ENCODE measurements at places on chromosomes 3 and 15.

DNA sequence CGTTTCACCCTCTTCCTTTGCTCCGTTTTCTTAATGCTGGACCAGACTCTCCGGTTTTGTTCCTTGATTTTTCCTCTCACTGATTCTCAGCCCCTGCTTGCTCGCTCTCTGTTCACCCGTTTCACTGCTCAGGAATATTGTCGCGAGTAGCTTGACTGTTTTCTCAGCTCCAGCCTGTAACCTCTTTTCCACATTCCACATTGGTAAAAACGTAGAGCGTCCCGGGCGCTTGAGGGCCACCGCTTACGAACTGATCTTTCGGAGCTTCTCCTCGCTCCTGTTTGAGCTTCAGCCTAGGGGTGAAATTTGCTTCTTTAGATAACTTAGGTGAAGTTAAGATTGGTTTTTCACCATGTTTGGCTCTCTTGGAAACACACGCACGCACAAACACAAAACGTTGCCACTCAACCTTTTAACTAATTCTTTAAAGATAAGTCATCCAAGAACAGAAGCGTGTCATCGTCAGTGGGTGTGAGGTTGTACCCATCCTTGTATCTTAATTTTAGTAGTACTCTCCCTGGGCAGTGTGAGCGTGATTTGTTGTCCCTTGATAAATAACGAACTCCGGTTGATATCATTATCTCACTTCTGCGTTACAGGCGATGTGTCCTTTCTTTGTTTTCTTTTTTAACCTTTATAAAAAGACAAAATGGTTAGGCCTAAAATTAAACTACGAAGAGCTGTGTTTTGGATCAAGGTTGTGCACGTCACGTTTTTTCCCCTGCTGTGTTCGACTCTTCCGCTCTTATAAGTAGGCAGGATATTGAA lies 1.0 kb downstream of the PAK2 start:
- peak; percentile 6 for DNase-seq

DNA sequence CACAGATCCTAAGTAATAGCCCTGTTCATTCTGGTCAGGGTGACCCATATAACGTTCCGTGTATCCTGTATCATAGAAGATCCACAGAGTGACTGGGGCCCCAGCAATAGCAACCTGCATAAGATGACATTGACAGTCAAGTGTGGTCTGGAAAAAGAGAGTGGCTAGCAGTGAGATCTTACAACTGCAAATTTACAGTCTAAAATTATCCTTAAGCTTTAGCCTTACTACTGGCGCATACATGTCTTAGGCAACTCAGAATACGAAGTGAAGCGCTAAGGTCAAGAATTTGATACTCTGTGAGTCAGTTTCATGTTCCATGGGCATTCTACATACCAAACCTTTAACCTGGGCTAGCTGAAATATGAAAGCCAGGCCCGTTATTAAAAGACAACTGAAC lies 29.2 kb upstream of the IGDCC4 start:
- no peak for DNase-seq

DNA sequence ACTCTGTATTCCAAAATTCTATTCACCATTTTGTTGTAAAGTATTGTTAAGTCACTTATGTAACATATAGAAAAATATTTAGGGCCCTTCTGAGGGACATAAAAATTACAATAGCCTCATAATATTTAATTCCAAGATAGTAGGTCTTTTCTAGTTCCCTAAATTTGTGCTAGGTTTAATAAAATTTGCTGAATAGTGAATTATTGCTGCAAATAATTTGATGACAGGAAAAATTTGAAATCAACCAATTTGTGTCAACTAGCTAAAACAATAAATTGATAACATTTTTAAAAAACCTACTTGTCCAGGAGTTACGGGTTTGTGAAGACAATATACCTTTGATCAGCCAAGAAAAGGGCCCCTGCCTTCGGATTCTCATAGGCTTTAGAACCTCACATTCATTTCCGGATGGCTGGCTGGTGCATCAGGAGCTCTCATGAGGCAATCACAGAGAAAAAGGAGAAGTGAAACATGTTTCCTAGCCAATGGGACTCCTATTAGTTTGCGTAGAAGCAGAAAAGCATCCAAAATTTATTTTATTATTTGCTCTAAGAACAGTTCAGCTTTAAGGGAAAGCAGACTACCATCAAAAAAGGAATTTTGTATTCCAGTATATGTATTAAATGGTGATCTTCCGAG lies 177.2 kb downstream of the LRRC3B start:
- no peak for DNase-seq

DNA sequence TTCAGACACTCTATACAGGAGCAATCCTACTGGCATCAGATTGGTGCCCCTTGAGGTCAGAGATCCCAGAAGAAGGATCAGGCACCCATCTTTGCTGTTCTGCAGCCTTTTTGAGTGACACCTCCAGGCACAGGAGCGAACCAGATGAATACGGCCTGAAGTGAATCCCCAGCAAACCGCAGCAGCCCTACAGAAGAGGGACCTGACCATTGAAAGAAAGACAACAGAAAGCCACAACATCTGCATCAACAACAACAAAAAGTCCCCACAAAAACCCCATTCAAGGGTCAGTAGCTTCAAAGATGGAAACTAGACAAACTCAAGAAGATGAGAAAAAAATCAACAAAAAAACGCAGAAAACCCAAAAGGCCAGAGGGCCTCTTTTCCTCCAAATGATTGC lies 130.4 kb downstream of the PPM1L start:
- no peak for DNase-seq

- no peak for DNase-seq
These were observed 20.6 kb upstream of the HHATL start for GRCh38 chr3:42723219-42723618.

- no peak for DNase-seq
These were observed 405.5 kb downstream of the SHQ1 start for GRCh38 chr3:72442759-72443158.

- DNase-seq = no peak
These were observed 164.8 kb downstream of the AKAP13 start for GRCh38 chr15:85545185-85545584.

GRCh38 chr3:66748175-66748876 lies 247.5 kb upstream of the LRIG1 start:
- no peak for DNase-seq

- no peak for DNase-seq
These were observed 48.4 kb upstream of the TRAK1 start for GRCh38 chr3:42042747-42043098.

DNA sequence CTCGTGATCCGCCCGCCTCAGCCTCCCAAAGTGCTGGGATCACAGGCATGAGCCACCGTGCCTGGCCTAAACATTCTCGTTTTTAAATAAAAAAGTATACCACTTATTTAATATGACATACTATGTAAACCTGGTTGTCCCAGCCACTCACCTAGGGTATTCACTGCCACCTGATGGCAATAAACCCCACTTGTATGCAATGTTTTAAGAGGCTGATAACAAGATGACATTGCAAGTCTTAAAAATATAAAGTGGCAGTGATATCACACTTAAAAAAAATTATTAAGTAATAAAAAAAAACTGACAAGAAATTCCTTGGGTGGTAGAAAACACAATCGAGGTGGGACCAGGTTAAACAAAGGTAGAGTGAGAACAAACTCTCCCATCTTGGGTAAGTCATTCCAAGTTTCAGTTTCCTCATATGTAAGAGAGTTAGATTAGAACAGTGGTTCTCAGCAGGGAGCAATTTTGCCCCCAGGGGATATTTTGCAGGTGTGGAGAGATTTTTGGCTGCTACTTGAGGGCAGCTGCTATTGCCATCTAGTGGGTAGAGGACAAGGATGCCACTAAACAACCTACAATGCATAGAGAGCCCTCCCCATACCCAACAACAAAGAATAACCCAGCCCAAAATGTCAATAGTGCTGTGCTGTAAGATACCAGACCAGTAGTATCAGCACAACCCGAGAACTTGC lies 14.5 kb downstream of the ARF4 start:
- no peak for DNase-seq

- no peak for DNase-seq
These were observed 113.5 kb downstream of the VGLL4 start for GRCh38 chr3:11530153-11530721.

All from stimulated activated CD8-positive, alpha-beta memory T cell treated with anti-CD3 and anti-CD28 coated beads, Interleukin-7, amount 100 ng/mL, for 1 hour (primary cell).